Activated CD4-positive, alpha-beta memory T cell treated with anti-CD3 and anti-CD28 coated beads, Interleukin-2, amount 10 ng/mL, durations not matched to agents 7 days and 5 days (primary cell): ENCODE measurements at places on chromosomes 7 and 10.

- DNase-seq: no peak
Measured at GRCh38 chr10:58570979-58571378, 58.3 kb downstream of the BICC1 start.

DNA sequence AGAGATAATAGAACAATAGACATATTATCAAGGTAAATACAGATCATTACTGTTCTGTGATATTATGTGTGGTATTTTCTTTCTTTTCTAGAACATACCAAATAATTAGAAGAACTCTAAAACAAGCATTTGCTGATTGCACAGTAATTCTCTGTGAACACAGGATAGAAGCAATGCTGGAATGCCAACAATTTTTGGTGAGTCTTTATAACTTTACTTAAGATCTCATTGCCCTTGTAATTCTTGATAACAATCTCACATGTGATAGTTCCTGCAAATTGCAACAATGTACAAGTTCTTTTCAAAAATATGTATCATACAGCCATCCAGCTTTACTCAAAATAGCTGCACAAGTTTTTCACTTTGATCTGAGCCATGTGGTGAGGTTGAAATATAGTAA is 185.5 kb downstream of the CFTR start:
- no peak for DNase-seq

GRCh38 chr7:43569424-43569823 is 13.5 kb upstream of the STK17A start:
- no peak for DNase-seq

GRCh38 chr7:142697270-142697669 is 52.0 kb upstream of the PRSS1 start:
- no peak for DNase-seq

DNA sequence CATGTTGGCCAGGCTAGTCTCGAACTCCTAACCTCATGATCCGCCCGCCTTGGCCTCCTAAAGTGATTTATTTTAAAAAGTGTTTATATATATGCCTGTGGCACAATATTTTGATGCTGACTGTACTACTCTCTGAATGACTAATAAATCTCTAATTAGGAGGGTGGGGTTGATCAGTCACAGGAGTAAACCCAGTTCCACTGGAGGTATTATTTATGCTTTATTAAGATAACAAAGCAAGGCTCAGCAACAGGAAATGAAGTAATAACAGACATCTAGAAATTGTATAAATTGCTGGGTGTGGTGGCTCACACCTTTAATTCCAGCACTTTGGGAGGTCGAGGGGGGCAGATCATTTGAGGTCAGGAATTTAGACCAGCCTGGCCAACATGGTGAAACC is 26.0 kb upstream of the MCU start:
- no peak for DNase-seq

DNA sequence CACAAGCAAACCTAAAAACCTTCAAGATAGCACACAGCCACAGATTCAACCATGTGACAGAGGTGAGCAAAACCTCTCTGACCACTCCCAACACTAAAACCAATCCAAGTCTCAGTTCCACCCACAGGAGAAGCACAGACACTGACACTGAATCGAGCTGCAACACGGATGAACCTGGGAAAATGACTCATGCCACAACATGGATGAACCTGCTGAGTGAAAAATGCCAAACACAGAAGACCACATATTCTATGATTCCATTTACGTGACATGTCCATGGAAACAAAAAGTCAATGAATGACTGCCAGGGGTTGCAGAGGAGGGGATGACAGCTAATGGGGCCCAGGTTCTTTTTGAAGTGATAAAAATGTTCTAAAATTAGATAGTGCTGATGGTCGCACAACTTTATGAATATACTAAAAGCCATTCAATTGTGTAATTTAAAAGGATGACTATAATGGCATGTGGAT is 22.0 kb downstream of the CYTH3 start:
- no peak for DNase-seq
